Activated CD4-positive, alpha-beta T cell treated with anti-CD3 and anti-CD28 coated beads, Interleukin-2, Interleukin-6, amounts not matched to agents 100 ng/mL and 50 ng/mL, durations not matched to agents 16 hours and 8 hours (primary cell): ENCODE measurements at places on chromosomes 7 and 10.

DNA sequence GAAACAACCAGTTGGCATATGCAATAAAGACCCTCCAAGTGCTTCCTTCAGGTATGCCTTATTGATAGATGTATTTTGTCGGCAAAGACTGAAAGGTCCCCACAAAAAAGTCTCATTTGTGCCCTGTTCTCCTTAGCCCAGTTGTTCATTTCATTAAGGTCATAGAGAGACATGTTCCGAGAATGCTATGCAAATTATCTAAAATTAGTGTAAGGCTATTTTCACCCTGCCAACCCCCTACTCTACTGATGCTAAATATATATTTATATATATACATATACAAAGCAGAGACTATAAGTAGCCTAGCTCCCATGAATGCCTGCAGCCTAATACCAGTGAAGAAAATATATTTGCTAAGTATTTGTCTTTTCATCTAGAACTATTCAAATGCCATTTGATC lies 96.7 kb upstream of the ADO start:
- DNase-seq = no peak

DNA sequence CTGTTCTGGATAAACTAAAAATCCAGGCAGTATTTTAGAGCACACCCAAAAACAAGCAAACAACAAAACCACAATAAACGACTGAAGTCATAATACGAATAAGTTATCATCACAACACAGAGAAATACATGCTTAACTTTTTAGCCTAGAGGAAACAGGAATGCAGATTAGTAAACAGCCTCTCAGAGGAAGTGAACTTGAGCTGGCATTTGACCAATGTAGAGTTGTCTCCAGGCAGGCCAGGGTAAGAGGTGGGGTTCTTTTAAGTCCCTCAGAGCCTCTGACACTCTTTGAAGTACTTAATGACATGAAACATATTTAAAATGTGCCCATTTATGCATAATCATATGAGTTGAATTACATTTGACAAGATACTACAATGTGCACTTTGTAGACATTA lies 43.3 kb upstream of the PLXDC2 start:
- DNase-seq = no peak

DNA sequence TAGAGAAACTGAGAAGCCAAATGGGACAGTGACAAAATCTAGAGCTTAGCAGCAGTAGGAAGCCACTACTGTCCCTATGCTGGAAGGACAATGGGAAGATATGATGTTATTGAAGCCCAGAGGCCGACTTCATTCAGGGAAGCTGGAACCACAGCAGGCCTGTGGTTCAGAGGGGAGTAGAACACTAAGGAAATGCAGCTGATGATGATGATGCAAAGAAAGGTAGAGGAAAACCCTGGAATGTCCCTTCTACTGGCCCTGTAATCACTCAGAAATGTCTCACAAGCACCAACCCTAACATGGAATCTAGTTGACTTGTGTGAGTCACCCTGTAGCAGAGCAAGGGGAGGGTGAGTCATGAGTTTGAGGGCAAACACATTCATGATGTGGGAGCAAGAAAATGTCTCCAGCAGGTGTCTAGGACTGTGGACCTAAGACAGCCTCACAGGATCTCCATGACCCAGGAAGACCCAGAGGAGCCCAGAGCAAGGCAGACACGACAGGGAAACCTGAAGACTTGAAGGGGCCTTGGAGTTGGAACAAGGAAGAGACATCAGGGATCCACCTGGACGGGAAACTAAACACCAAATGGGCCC lies 37.0 kb upstream of the LRRC17 start:
- DNase-seq = peak; percentile 65

GRCh38 chr10:132906836-132907235 lies 35.5 kb downstream of the CFAP46 start:
- DNase-seq = no peak

- DNase-seq = peak; percentile 83
Measured at GRCh38 chr10:96130326-96130995, 364 bp downstream of the ZNF518A start.
